Ascending aorta (tissue), 2 donors: ENCODE measurements at places on chromosomes 11 and 22. TPM values are rescaled to one million over a fixed set of nuclear protein-coding genes. Genes with fewer than 3 reads are reported as not detected.

Gene SEC14L2
- total RNA-seq: 3.0 TPM

Gene SULT4A1
- not detected for total RNA-seq

Gene FZD4
- total RNA-seq: 124 TPM

Gene RCOR2
- not detected for total RNA-seq

Gene OR2AG1
- not detected for total RNA-seq

Gene GGTLC2
- not detected for total RNA-seq

Gene TREH
- total RNA-seq: not detected

Gene HBG1
- total RNA-seq: not detected

Gene GVQW3
- total RNA-seq: not detected

Gene ZDHHC13
- 5.2 TPM for total RNA-seq

Gene MS4A12
- total RNA-seq: not detected

Gene CAPN5
- 7.9 TPM for total RNA-seq

Gene OR8G1
- total RNA-seq: not detected

Gene IGSF9B
- total RNA-seq: 162 TPM

Gene CHEK1
- total RNA-seq: 0.21 TPM

GRCh38 chr11:80827781-80828180, 1387.0 kb upstream of the TENM4 start:
- DNase-seq: no peak

- no peak for DNase-seq
These were observed 84.4 kb upstream of the TRPC6 start for GRCh38 chr11:101668236-101668635.

- DNase-seq: no peak
These were observed 82.4 kb downstream of the MED15 start for GRCh38 chr22:20589614-20590476.

DNA sequence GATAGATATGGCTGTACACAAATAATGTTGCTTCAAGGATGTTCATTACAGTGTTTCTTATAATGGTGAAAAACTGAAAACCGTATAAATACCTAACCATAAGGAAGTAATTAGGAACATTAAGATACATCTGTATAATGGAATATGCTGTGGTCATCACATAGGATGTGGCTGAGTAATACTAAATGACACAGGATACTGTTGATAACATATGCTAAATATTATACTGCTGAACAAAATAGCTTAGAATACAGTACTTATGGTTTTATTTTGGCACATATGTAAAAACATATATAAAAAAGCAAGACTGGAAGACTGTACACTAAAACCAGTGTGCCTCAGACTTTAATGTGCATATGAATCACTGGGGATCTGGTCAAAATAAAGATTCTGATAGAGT, 43.8 kb downstream of the FBXO7 start:
- DNase-seq: no peak

DNA sequence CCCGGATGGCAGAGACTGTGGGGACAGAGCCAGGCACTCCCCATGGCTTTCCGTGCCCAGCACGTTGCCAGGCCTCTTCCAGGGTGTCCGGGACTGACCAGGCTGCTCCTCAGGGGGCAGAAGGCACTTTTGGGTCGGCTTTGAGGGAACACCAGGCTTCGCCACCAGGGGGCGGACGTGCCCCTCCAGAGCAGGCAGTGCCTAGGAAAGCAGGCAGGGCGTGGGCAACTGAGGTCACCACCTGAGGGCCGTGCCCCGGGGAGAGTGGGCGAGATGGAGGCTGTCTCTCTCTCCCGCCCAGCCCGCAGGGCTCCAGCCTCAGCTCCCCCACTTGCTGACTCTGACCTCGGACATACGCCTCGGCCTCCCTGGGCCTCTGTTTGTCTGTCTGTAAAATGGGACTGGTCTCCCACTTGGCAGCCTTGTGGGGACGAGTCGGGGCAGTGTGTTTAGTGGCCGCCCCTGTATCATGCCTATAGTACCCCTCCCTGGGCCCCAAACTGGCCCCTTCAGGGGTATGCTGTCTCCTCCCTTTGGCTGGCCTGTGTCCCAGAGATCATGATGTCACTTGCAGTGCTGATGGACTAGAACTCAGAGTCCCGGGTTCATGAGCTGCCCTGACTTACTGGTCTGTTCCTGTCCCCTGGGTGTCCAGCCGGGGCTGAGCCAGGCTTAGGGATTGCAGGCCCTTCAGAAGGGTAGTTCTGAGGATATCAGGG, 4.4 kb upstream of the PRR5 start:
- peak; percentile 78 for DNase-seq

DNA sequence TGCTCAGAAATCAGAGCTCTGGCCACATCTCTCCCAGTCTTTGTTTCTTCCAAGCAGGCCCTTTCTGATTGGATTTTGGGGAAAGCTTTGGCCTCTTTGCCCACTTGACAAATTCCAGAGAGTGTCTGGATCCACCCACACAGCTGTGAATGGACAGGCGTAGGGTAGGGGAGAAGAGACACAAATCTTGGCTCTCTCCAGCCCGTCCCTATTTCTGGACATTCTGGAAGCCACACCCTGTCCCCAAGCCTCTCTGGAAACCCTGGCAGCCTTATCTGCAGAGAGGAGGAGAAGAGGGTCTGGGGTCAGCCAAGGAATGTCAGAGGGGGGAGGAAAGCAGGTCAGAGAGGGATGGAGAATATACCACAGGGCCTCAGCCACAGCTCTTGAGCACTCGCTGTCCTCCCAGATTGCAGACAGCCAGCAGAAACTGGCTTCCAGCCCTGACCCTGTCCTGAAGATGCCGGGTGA, 59.5 kb upstream of the WNT11 start:
- no peak for DNase-seq

- DNase-seq: no peak
These were observed 10.4 kb upstream of the MALAT1 start for GRCh38 chr11:65488273-65489034.

GRCh38 chr11:26837154-26837553, 115.3 kb upstream of the SLC5A12 start:
- no peak for DNase-seq

GRCh38 chr11:117037975-117038350, 60.3 kb downstream of the SIK3 start:
- DNase-seq: no peak

- DNase-seq: peak; percentile 44
These were observed 103.8 kb downstream of the MORC2 start for GRCh38 chr22:30864441-30865420.

GRCh38 chr11:75431533-75432525, 1.2 kb downstream of the KLHL35 start:
- DNase-seq: no peak

- DNase-seq: no peak
These were observed 10.1 kb downstream of the GTPBP1 start for GRCh38 chr22:38715852-38716251.

DNA sequence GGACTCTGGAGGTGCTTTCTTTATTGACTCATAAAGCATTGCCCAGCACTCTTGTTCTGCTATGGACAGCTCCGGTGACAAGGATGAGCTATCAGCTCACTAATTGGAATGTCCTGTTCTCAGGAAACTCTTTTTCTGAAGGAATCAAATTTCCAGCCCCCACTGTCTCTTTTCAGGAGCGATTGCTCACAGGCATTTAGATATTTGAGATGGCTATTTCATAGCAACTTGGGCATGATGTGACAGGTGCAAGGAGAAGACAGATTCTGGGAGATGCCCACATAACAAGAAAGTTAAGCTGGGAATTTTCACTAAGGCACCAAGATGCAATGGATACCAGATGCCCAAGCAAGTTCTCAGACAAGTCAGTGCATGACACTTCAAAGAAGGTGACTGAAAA, 123.4 kb upstream of the CSNK2A3 start:
- no peak for DNase-seq

- no peak for DNase-seq
These were observed 35.0 kb downstream of the MAFF start for GRCh38 chr22:38236786-38237185.

GRCh38 chr11:70262951-70263350, 7.5 kb upstream of the PPFIA1 start:
- no peak for DNase-seq

GRCh38 chr11:69765498-69765995, 9.6 kb downstream of the FGF4 start:
- no peak for DNase-seq

- no peak for DNase-seq
These were observed 8.1 kb upstream of the PLAAT3 start for GRCh38 chr11:63622323-63622722.

DNA sequence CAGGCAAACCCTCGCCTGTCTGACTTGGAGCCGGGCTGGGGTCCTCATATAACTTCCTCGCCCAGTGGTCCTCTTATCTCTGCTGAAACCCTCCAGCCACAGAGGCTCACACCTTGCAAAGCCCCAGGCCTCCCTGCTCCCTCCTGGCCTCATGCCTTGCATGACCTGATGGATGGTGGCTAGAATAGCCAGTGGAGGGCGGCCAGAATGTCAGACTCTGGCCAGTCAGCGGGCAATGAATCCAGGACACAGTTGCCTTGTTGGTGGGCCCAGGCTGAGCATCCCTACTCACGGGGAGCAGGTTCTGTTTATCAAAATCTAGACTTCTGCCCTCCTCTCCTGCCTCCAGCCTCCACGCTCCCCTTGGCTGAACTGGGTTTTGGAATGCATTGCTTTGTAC, 69.1 kb upstream of the WNT11 start:
- DNase-seq: no peak

GRCh38 chr11:112735470-112735869, 225.8 kb upstream of the NCAM1 start:
- DNase-seq: no peak

GRCh38 chr22:44181033-44181911, 547 bp downstream of the PARVG start:
- no peak for DNase-seq

- DNase-seq: no peak
These were observed 106.5 kb upstream of the CSNK2A3 start for GRCh38 chr11:11459578-11459977.

- DNase-seq: no peak
These were observed 105.3 kb downstream of the ARFGAP2 start for GRCh38 chr11:47071341-47071740.

- DNase-seq: no peak
These were observed 3.1 kb downstream of the MAPK8IP2 start for GRCh38 chr22:50603511-50604255.

DNA sequence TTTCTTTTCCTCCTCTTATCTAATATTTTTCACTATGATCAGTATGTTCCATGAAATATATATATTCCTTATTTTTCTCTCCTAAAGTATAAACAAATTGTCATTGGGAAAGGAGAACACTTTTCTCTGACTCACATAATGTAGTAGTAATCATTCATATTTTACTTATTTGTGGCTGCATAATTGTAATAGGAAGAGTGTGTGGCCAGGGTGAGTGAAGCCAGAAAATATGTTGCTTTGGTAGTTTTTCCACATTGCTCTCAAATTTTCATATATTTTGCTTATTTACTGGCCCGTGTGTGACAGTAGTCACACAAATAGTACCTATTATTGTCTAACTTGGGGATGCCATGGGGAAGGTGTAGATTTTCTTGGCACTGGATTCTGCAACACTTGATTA, 172.1 kb downstream of the DYNC2H1 start:
- DNase-seq: no peak

- DNase-seq: no peak
These were observed 136.9 kb downstream of the METTL15 start for GRCh38 chr11:28245131-28245530.

DNA sequence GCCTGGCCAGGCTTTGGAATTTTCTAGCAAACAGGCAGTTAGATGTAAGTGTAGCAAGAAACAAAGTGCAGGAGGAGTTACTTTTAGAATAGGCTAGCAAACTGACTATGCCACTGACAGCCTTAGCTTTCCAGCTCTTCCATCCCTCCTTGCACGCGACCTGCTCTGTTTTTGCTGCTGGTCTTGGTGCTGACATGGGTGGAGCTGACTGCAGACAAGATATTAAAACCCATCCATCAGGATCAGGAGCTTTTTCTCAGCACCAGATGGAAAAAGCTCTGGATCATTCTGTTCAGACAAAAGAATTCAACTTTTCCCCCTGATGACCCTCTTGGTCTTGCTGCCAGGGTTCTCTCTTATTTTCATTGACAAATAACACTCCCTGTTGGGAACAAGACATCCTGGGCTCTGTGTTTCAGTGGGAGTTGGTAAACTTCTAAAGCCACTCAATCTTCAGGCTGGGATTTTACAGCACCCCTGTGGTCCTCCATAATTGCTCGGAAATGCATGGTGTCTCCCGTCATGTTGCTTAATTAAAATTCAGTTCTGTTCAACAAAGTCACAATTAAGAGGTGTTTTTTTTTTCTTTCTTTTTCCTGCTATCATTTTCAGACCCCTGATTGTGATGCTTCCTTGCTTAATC, 240.0 kb upstream of the LARGE1 start:
- DNase-seq: no peak

GRCh38 chr11:79377406-79377805, 63.4 kb downstream of the TENM4 start:
- DNase-seq: no peak

DNA sequence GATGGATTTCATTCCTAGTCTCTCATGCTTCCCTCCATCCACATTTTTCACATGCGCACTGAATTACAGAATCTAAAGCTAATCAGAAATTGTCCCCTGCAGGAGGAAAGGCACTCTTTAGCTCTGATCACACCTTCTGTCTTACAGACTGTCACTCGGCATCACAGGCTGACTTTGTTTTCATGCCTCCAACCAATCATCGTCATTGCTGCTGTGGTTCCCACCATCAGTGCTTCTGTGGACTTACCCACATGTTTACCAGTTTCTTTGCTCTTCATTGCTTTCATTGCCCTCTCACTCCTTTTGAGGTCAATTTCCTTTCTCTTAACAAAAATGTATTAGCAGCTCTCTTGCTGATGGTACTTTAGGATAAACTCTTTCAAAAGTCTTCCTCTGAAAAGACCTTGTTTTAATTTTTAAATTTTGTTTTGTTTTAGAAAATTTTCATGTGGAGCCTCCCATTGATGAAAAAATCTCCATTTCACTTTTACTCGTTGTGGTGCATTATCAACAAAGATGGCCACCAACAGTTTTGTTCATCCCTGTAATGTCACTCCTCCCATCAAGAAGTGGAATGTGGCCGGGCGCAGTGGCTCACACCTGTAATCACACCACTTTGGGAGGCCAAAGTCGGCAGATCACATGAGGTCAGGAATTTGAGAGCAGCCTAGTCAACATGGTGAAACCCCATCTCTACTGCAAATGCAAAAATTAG, 20.2 kb upstream of the TREH start:
- DNase-seq: no peak

DNA sequence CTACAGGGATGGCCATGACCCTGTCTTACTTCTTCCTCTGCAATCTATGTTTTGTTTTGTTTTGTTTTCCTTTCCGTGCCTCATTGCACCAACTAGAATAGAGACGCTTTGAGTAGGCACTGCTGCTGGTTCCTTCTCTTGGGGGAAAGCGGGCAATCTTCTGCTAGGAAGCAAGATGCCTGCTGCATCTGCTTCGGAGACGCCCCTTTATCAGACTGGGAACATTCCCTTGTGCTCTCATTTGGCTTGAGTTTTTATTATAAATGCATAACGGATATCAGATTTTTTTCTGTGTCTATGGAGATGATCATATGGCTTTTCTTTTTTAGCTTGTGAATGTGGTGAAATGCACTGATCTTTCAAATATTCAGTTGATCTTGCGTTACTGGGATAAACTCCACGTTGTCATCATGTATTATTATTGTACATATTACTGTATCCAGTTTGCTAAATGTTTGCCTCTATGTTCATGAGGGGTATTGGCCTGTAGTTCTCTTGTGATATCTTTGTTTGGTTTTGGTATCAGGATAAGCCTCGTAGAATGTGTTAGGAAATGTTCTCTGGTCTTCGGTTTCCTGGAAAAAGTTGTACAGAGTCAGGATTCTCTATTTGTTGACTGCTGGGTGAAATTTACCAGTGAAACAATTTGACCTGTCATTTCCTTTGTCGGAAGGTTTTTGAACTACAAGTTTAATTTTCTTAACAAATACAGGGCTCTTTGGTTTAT, 23.4 kb upstream of the KRTAP5-6 start:
- no peak for DNase-seq

GRCh38 chr22:29126670-29127395, 54.0 kb downstream of the KREMEN1 start:
- DNase-seq: no peak
